ENCODE measurements at places on chromosomes 11 and 22.

DNA sequence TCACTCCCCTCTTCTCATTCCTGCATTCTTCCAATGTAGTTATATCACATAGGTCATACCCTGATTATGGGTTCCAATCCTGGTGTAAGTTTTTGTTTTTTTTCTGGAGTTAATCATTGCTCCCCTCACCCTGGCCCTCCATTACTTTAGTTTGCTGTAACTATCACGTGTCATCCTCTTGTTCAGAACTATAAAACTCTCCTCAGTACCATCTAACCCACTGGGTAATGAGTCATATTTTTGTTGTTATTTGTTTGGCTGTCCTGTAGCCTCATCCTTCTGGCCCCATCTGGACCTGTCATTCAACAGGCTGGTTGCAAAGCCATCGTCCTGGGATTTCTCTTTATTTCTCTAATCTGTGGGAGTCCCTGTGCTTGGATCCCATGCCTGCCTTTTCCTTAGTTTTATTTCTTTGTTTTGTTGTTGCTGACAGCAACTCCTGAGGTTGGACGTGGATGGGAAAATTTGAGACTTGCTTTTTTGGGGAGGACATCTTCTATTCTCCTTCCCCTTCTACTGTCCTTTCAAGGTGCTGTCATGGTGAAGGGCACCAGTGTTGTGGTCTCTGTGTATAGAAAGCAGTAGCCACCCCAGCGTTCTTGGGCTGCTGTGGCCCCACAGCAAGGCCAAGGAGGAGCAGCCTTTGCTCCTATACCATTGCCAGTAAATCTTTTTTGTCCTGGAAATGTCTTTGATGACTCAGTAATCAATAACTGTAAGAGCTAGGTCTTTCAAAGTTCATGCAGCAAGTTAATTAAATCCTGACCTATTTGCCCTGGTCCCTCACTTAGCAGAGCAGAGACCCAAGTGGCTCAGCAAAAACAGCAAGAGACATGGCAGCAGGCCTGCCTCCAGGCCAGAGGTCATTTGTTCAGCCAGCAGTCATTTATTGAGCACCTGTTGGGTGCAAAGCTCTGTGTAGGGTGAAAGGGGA is 82.5 kb downstream of the C22orf31 start:
- no peak for DNase-seq

GRCh38 chr22:46638601-46639431 is 18.6 kb downstream of the GRAMD4 start:
- no peak for DNase-seq

- no peak for DNase-seq
Measured at GRCh38 chr11:66119348-66120133, 49.5 kb downstream of the PACS1 start.

- no peak for DNase-seq
Measured at GRCh38 chr11:70103256-70103975, 25.3 kb downstream of the ANO1 start.

DNA sequence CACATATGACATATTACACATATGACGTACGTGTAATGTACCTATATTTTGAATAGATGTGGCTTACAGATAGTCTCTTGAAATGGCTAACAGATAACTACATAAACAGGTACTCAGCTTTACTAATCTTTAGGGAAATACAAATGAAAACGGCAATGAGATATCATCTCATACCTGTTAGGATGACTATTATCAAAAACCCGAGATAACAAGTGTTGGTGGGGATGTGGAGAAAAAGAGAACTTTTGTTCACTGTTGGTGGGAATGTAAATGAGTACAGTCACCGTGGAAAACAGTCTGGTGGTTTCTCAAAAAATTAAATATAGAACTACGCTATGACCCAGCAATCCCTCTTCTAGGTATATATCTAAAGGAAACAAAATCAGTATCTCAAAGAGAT is 247.6 kb downstream of the ETS1 start:
- no peak for DNase-seq

DNA sequence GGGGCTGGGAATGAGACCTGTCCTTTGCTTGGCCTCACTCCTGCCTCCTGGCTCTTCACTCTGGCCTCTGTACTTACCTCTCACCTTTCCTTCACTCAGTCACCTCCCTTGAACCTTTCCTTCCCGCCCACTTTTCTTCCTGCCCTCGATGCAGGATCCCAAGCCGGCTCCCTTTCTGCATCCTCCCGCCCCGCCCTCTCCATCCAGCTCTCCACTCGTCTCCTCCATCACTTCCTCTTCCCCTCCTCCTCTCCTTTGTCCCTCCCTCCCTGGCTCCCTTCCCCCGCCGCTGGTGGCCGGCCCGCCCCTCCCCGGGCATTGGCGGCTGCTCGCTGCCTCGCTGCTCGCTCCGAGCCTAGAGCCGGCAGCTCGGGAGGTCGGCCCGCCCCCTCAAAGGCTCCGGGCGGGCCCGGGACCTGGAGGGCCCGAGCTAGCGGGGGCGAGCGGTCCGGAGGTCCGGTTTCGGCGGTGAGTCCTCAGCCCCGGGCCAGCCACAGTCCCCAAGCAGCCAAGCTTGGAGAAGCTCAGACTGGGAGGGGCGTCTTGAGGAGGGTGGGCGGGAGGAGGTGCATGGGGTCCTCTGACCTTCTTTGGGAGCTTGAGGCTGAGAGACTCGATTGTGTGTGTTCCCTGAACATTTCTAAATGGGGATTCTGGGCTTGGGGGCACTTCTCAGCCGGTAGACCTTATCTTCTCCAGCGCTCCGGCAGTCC is 13.8 kb downstream of the PHLDB1 start:
- no peak for DNase-seq

GRCh38 chr11:28976012-28976800 is 868.0 kb downstream of the METTL15 start:
- no peak for DNase-seq

DNA sequence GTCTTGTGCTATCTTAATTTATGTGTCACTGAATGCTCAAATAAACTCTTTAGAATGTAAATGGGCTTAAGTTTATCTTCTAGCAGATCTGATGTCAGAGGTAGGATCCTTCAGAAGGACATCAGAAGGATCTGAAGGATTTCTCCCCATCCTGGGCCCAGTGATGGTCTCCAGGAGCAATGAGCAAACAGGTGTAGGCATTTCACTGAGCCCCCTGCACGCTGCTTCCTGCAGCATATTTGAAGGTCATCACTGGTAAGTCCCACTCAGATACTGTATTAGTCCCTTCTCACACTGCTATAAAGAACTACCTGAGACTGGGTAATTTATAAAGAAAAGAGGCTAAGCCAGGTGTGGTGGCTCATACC is 4.5 kb downstream of the GSTP1 start:
- no peak for DNase-seq

DNA sequence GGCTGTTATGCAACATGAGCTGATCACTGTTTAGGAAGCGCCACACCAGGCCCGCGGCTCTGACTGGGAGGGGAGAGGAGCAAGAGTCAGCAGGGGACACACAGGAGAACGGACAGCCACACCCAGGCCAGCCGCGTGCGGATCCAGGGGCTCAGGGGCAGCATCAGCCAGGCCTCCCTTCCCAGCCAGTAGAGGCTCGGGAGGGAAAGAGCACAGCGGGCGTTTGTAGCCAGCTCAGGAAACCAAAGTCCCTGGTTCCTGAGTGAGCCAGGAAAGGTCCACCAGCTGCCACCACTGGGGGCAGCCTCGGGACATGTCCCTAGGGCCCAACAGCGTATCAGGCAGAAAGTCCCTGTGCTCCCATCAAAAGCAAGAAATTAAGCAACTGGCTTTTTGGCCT is 71.8 kb upstream of the PITPNB start:
- DNase-seq = no peak

DNA sequence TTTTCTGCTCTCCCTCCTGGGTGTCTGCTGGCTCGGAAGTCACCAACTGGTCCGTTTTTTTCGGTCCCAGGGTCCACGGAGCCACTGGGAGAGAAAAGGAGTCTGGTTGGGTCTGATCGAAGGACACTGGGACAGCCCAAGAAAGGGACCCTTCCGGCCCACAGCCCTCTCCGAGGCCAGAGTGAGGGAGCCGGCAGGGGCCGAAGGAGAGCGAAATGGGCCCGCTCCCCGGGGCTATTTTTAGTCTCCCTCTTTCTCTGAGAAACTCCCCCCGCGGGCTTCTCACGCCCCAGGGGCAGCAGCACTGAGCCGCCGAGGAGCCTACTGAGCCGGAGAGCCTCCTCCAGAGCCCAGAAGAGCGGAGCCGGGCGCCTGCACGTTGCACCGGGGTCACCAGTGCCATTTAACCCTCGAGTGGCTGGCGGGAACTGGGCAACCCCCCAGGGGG is 1.9 kb downstream of the ESAM start:
- no peak for DNase-seq

- no peak for DNase-seq
Measured at GRCh38 chr11:19683141-19683805, 29.4 kb upstream of the NAV2 start.

- DNase-seq = no peak
Measured at GRCh38 chr11:3995949-3996554, 98.5 kb upstream of the RRM1 start.

GRCh38 chr11:66561178-66561974 is 7.0 kb downstream of the CTSF start:
- no peak for DNase-seq

DNA sequence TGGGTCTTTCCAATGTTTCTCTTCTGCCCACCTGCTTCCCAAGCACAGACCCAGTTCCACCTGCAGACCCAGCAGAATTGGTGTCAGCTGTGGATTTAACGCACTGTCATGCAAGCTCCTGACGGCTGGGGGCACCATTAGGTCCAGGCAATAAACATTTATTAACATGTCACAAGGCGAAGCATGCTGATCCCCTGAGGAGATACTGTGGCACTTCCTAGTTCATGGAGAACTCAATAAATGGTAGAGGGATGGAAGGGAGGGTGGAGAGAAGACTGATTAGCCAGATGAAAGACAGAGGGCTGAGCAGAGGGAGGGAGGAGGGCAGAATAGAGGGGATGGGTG is 68.3 kb upstream of the TSPAN18 start:
- no peak for DNase-seq

GRCh38 chr11:63214093-63214492 is 29.3 kb downstream of the SLC22A25 start:
- no peak for DNase-seq

DNA sequence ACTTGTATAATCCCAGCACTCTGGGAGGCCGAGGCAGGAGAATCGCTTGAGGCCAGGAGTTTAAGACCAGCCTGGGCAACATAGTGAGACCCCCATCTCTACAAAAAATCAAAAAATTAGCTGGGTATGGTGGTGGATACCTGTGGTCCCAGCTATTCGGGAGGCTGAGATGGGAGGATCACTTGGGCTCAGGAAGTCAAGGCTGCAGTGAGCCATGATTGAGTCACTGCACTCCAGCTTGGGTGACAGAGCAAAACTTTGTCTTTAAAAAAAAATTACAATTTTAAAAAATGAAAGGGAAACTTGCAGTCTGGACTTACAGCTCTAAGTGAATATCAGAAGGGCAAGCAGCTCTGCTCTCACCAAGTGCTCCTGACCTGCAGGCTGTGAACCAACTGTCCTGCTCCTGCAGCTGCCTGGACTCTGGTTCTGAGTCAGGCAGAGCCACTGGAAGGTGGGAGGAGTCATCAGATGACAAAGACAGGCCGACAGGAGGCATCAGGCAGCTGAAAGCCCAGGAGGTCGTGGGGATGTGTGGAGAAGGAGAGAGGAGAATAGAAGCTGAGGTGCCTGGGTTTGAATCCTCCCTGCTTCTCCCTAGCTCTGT is 9.6 kb downstream of the SMTNL1 start:
- no peak for DNase-seq

All from activated CD4-positive, alpha-beta T cell treated with anti-CD3 and anti-CD28 coated beads for 24 hours (primary cell).